Activated CD4-positive, alpha-beta T cell treated with anti-CD3 and anti-CD28 coated beads, Interleukin-2, amount 10 ng/mL, durations not matched to agents 7 days and 5 days (primary cell): ENCODE measurements at places on chromosomes 1 and 21. TPM values are rescaled to one million over a fixed set of nuclear protein-coding genes. Genes with fewer than 3 reads are reported as not detected.

DNA sequence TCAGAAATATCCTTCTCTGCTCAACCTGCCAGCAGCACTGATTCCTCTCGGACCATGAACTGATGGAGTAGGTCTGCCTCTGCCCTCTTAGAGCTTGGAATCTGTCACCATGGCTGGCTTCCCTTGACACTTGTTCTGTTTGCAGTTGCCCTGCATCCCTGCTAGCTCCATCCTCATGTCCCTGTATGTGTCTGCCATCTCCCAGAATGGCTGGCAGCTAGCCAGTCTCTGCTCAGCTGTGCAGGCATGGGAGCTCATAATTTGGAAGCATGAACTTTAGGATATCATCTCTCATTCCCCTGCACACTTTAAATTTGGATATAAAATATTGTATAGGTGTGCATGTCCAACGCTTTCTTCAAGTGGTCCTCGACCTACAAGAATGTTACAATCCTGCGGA lies 95.4 kb downstream of the C1orf94 start:
- no peak for DNase-seq

The ATF3 gene
- total RNA-seq, result 10.0 TPM

GRCh38 chr1:42157667-42158066 lies 4.5 kb downstream of the GUCA2B start:
- peak; percentile 21 for DNase-seq

GRCh38 chr1:115098979-115099692 lies 9.8 kb upstream of the TSPAN2 start:
- peak; percentile 88 for DNase-seq

- no peak for DNase-seq
Measured at GRCh38 chr1:228870041-228870713, 134.9 kb downstream of the RHOU start.
